Stimulated activated CD4-positive, alpha-beta T cell treated with anti-CD3 and anti-CD28 coated beads, Interleukin-1b, Interleukin-23, amount 100 ng/mL, for 24 hours (primary cell): ENCODE measurements at places on chromosomes 3 and 15.

- no peak for DNase-seq
Measured at GRCh38 chr3:80007522-80007921, 239.7 kb upstream of the ROBO1 start.

DNA sequence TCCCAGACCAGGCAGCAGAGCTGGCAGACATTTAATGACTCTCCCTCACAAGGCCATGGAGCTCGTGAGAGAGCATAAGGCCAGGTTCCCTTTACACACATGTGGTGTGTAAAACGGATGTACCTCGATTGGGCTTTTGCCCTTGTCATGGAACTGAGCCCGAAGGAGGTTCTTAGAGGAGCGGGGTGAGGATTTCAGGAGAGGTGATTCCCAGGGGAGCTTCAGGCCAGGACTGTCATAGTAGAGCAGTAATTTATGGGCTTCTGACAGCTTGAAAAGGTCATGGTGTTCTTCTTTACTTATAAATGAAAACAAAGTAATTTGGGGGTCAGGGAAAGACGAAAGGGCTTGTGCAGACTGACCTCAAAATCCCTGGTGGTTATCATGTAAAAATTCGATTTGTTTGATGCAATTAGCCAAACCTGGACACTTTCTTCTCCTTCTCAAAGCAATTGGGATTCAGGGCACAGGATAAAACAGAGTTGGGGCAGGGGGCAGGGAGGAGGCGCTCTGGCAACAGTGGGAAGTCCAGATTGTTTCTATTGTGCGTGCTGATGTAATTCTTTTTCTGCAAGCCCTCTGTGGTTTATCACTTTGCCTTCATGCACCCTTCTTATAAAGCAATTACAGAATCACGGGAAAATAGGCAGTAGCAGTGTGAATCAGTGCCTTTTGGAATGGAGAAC lies 51.0 kb downstream of the CACNA1D start:
- DNase-seq = no peak

DNA sequence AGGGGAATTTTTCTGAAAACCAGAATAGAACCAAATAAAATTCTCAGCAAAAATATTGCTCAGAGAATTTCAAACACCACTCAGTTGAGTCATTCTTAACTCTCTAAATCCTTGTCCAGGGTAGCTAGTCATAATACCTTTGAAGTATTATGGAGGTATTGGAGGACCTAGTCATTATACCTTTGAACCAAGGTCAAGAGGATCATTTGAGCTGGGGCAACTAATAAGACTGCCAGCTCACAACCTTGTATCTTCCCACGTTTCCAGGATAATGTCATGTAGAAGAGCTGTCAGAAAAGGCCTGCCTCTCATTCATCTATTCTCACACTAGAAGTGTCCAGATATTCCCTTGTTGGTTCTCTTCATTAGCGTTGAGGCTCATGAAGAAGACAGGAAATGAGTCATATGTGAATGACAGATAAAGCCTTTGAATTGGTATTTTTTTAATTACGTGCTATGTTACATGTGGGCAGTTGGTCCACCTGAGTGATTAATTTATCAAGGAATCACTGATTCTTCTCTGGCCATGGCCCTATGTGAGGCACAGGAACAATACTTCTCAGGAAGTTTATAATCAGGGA lies 48.3 kb downstream of the TOPAZ1 start:
- DNase-seq = no peak

- DNase-seq = no peak
Measured at GRCh38 chr3:53295410-53295809, 39.6 kb upstream of the TKT start.

- no peak for DNase-seq
Measured at GRCh38 chr3:14482271-14482721, 57.8 kb downstream of the GRIP2 start.

DNA sequence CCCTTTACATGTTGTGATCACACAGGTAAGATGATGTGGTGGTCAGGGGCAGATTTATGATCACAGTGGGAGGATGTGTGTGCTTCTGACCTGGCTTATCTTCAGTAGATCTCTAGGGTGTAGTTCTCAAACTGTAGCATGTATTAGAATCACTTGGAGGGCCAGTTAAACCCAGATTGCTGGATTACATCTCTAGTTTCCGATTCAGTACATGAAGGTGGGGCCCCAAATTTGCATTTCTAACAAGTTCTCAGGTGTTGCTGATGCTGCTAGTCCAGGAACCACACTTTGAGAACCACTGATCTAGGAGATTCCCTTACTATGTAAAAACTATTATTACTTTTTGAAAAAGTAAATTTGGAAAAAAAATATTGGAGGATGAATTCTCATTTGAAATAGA lies 199.3 kb upstream of the GOLIM4 start:
- no peak for DNase-seq

- no peak for DNase-seq
Measured at GRCh38 chr3:193743702-193744047, 150.7 kb downstream of the OPA1 start.

- DNase-seq = no peak
Measured at GRCh38 chr3:188207941-188208515, 54.1 kb downstream of the LPP start.

GRCh38 chr15:50377867-50378751 lies 23.1 kb upstream of the GABPB1 start:
- DNase-seq = no peak

DNA sequence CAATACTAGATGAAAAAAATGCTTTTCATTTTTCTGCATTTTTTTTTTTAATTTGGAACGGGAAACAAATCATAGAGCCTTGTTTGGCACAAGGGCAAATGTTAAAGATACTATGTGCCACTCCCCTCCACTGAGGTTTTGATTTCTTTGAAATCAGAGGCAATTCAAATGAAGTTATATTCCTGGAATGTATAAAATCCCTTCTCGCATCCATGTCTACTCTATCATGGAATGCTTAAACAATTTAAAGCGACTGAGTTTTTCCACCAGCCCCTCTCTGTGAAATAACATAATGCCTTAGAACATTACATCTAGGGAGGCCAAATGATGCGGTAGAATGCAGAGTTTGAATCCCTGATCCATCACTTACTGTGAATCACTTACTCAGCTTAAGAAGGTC lies 69.7 kb downstream of the FMN1 start:
- DNase-seq = no peak

- no peak for DNase-seq
Measured at GRCh38 chr15:27278761-27279160, 307.8 kb downstream of the GABRG3 start.

- DNase-seq = no peak
Measured at GRCh38 chr15:48603123-48603500, 42.4 kb downstream of the FBN1 start.

- DNase-seq = no peak
Measured at GRCh38 chr3:177212278-177212610, 15.0 kb upstream of the TBL1XR1 start.

DNA sequence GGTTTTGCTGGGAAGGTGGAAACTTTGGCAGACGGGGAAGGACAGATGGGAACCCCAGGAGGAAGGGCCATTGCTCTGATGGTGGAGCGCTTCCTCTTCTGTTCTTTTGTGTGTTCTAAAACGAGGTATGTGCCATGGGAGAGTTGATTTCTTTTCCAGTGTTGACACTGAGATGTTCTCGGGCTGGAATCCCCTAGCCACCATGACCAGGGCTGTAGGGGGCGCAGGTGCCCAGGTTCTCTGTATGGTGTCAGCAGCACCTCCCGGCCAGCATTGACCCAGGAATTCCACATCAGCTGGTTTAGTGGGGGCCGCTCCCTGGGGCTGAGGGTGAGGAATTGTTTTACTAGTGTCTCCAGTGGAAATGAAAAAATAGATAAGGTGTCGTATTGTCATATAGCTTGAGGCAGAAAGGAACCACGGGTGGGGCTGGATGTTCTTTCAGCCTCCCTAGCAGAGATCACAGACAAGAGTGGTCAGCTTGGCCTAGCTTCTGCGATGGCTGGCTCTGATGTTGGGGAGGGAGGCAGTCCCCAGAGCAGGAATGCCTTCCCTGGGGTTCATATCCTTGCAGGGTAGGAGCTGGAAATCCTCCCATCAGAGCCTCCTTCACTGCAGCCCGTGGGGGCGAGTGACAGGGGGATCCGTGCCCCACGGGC lies 34.2 kb upstream of the ACAD9 start:
- DNase-seq = no peak

GRCh38 chr3:178847190-178847589 lies 224.4 kb downstream of the ZMAT3 start:
- DNase-seq = no peak

DNA sequence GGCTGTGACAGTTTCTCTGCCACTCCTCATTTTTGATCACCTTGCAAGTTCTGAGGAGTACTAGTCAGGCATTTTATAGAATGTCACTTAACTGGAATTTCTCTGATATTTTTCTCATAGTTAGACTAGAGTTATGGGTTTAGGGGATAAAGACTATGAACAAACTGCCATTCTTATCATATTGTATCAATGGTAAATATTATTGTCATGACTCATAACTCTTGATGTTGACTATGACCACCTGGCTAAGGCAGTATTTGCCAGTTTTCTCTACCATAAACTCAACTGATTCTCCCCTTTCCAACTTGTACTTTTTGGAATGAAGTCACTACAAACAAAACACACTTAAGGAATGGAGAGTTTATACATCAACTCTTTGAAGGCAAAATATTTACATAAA lies 22.7 kb upstream of the OR5K1 start:
- no peak for DNase-seq

DNA sequence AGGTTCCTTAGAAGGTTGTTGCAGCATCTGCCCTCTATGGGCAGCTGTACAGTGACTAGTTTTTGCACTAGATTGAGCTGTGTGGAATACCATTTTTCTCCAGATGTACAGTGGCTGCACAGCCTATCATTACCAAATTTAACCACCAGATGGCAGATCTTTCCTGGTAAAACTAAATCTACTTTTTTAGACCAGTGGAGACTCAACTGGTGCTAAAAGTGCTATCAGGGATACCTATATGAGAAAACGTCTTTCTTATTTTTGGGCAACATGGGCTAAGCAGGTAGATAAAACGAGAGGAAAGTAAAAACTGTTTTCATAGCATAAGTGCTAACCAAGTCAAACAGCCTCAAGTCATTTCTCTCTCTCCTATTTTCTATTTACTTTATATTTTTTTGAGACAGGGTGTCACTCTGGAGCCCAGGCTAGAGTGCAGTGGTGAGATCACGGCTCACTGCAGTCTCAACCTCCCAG lies 21.2 kb downstream of the IGSF10 start:
- DNase-seq = no peak

DNA sequence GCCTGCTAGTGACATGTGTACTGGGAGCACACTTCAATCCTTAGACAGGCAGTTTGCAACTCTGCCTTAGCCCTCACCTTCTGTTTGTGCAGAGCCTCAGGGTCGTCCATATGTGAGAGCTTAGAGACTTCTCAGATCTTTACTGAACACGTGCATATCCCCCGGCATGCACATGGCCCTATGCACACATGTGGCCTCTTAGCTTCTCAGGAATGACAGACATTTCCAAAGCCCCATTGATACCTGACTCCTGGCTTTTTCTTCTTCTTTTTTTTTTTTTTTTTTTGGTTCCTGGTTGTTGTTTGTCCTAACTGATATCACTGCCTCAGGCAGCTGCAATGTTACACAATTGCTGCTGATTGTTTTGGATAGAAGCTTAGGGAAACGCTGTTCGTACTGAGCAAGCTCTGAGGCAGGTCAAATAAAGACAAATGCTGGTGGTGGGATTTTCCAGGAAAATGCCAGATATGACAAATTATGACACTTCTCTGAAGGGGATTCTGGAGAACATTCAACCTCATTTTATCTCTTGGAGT lies 107.2 kb upstream of the RGMA start:
- DNase-seq = no peak

GRCh38 chr3:168061332-168061996 lies 34.3 kb downstream of the GOLIM4 start:
- DNase-seq = no peak

GRCh38 chr3:57855281-57855680 lies 99.2 kb downstream of the SLMAP start:
- no peak for DNase-seq

DNA sequence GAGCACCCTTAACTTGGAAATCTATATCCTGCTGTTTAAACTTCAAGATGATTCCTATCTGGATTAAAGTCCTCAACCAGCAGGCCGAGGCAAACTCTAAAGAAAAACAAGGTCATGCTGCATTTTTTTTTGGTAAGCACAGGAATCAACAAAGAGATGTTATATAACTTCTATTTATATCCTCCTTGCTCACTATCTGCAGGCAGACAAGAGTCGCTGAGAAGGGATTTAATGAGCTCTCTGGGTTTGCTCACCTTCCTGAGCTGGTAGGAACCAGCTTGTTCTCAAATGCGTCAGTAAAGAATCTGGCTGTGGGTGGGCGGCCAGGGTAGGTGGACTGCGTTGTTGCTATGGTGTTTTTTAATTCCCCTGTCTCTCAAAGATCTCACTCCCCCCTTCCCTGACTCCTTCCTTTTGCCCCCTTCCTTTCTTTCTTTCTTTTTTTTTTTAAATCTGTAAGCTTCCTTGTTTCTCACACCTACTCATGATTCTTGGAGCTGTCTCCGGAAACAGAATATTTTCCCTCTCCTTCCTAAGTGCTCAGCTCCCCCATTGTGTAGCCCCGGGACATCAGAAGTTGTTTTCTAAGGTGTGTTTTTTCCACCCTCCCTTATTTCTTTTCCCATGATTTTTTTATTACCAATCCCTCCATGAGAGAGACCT lies 228.8 kb upstream of the BHLHE40 start:
- no peak for DNase-seq

- no peak for DNase-seq
Measured at GRCh38 chr3:138210528-138210927, 23.4 kb downstream of the ARMC8 start.
